ENCODE measurements at places on chromosomes 2 and 18.

DNA sequence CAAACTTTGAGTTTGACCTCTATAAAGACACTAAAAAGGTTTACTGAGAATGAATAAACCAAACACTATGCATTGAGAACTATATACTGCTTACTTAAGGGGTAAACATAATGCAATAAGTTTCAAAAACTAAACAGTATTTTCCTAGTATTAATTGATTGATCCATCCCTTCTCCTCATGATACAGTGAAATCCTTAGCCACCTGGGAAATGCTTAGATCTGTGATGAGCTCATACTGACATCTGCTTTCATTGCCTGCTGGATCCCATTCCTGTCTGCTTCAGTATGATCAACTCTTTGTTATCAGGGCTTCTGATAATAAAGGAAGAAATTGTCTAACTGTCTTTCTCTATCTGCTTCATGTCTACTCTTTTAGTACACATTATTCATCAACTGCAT lies 74.9 kb upstream of the UBE2E3 start:
- DNase-seq, result no peak

DNA sequence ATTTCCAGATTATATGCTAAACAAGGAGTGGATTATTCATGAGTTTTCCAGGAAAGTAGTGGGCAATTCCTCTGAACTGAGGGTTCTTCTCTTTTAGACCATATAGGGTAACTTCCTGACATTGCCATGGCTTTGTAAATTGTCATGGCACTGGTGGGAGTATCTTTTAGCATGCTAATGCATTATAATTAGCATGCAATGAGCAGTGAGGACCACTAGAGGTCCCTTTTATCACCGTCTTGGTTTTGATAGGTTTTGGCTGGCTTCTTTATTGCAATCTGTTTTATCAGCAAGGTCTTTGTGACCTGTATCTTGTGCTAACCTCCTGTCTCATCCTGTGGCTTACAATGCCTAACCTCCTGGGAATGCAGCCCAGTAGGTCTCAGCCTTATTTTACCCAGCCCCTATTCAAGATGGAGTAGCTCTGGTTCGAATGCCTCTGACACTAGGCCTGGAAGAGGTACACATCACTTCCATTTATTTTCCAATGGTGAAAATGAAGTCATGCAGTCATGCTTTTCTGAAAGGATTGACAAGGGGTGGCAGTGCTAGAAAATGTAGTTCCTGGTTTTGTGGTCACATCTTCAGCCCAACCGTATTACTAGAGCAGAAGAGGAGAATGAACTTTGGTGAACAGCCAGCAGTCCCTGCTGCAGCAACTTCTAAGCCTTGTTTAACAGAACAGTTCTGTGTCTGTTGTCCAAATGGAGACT lies 26.6 kb upstream of the ITGA4 start:
- DNase-seq, result peak; percentile 48

GRCh38 chr2:230267059-230267458 lies 41.5 kb downstream of the SP140 start:
- DNase-seq, result no peak

DNA sequence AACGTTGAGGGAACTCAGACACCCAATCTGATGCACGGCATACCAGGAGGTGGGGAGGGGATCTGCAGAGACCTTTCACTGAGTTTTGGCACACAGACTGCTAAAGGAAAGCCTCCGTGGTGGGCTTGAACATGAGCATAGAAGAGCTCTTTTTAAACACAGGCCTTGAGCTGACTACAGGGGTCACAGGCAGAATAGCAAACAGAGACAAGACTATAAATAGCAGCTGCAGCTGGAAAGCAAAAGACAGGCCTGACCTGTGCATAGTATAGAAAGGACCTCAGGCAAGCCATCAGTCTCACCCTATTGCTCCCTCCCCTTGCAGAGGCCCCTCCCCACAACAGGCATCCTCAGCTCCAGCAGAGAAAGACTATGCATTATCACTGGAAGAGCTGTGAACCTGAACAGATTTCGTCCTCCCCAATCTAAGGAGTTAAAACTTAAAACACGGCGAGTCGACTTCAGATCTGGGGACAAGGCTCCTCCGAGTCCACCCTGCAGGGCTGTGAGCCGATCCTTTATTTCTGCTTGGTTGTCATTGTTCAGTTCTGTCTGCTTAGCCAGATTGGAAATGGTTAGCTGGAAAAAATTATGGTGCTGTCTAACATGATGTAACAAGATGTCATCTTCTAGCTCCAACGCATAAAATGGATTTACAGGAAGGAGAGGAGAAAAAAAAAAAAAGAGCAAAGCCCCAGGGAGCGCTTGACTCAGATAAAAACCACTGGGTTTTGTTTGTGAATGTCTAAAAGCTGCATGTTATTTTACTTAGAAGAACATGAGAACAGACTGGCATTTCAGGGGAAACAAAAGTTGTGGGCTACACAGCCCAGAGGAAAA lies 25.2 kb upstream of the LCLAT1 start:
- peak; percentile 15 for DNase-seq

- DNase-seq, result no peak
These were observed 200.8 kb downstream of the TFCP2L1 start for GRCh38 chr2:121084130-121084680.

GRCh38 chr2:227612546-227613271 lies 1.9 kb downstream of the SCYGR3 start:
- DNase-seq, result no peak

DNA sequence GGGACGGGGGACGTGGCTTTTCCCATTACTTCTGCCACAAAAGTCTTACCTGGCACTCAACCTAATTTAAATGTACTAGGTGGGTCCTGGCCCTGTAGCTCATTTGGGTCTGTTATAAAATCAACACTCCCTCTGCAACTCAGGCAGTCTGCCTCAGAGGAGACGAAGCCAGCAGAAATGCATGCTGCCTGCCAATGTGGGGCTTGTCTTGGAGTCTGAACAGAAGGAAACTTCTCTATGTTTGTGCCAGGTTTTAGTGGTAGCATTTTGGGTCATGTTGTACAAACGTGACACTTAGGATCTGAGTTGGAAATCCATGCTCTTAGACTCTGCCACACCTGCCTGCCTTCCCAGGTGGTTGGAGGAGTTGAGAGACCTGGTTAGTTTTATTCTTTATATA lies 292.5 kb upstream of the FAM98A start:
- DNase-seq, result no peak

DNA sequence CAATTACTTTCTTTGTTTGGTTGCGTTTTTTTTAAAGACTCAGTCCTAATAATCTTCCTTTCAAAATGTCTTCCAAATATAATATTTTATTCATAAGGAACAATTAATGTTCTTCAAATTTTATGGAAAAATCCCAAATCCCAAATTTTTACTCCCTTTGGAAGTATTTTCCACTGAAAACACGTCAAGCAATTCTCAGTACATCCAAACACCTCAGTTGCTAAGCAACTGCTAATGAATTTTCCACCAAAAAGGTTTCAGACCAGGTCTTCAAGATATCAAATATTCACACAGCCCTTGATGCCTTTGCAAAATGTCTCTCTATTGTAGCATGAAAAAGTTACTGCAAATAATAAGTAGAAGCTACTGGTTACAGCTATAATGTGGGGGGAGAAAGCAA lies 140.1 kb downstream of the DSEL start:
- no peak for DNase-seq

DNA sequence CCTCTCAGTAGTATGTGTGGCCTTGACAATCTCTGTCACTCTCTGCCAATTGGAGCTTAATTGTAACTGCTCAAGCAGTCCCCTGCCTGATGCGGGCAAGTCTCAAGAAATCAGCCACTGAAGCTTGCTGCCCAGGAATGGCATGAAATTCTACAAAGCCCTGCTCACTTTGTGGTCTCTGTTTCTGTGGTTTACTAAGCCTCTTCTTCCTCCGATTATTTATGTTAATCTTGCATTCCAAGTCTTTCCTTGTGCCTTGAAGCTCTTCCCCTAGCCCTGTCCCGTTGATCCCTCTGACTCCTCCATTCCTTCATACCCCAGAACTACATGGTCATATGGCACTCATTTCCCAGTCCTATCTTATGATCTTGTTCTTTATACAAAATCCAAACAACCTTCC lies 489.3 kb upstream of the CHST9 start:
- DNase-seq, result no peak

GRCh38 chr2:32739664-32740063 lies 111.8 kb downstream of the TTC27 start:
- DNase-seq, result no peak

DNA sequence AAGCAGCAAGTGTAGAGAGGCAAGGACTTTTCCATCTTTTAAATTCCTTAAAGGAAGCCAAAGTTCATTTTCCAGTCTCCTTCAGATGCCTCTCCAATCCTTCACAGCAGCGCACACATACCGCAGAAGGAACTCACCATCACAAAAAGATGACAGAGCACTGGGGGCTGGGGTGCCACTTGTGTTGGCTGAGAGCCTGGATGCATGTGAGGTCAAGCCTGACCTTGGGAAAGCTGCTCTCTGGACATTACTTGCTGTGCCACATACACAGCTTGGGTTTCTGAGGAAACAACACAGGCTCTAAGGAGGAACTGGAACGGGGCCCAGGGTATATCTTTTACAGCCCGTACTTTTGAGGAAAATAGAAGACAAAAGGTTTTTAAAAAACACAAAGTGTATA lies 364.3 kb upstream of the MEX3C start:
- no peak for DNase-seq

DNA sequence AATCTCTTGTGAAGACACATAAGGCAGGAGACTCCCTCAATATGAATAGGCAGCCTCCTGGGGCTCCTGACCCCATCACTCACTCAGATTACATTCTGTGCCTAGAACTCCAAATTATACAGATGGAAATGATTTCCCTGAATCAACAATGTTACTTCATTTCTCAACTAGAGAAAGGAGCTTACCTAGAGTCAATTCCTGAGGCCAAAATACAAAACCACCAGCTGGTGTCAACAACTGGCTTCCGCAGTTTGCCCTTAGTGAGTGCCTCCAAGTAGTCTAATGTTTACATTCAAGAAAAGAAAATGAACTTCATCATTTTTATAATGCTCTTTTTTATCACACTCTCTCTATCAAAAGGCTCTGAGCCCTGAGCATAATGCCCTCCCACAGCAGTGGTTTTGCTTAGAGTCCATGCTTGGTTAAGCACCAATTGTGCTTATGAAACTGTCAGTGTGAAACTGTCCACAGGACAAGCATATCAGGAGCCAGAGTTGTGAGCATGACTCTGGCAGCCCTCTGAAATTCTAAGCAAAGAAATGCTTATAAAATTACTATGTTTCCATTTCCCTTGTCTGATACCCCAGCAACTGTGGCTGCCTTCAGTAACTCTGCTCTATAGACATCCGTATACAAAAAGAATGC lies 305.7 kb upstream of the PKDCC start:
- DNase-seq, result no peak

GRCh38 chr2:218003981-218004419 lies 1.2 kb upstream of the TNS1 start:
- no peak for DNase-seq

DNA sequence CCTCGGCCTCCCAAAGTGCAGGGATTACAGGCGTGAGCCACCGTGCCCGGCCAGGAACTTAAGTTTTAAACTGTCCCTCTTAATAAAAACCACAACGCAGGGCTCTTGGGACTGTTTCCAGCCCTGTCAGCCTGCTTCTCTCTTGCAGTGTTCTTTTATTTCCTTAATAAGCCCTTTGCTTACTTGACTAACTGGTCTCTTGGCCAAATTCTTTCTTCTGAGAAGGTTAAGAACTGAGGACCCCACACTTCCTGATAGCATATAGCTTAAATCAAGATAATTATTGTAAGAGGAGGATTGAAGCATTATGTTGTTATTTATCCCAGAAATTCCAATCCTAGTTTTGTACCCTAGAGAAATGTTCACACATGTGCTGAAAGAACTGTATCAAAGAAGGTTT lies 128.2 kb upstream of the UXS1 start:
- DNase-seq, result no peak

DNA sequence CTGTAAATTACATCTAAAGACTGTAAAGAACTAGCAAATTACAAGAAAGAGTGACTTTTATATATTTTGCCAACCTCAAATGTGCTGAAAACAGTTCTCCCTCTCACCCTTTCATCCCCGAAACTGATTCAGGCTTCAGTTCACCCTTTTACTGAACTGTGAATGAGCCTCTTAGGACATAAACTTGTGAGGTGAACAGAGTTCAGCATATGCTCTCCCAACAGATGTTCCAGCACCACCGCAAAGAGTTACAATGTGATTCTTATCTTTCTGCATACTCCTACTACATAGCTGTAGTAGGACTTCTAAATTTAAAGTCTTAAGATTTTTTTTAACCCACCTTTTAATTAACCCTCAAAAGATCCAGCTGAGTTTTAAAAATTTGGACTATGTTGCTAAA lies 1.2 kb upstream of the ZCCHC2 start:
- DNase-seq, result no peak

- DNase-seq, result no peak
These were observed 29.7 kb downstream of the CARF start for GRCh38 chr2:202941771-202942170.

- DNase-seq, result no peak
These were observed 47.5 kb upstream of the PXDN start for GRCh38 chr2:1791685-1792435.

GRCh38 chr2:17538844-17539554 lies 1.5 kb upstream of the VSNL1 start:
- DNase-seq, result no peak

DNA sequence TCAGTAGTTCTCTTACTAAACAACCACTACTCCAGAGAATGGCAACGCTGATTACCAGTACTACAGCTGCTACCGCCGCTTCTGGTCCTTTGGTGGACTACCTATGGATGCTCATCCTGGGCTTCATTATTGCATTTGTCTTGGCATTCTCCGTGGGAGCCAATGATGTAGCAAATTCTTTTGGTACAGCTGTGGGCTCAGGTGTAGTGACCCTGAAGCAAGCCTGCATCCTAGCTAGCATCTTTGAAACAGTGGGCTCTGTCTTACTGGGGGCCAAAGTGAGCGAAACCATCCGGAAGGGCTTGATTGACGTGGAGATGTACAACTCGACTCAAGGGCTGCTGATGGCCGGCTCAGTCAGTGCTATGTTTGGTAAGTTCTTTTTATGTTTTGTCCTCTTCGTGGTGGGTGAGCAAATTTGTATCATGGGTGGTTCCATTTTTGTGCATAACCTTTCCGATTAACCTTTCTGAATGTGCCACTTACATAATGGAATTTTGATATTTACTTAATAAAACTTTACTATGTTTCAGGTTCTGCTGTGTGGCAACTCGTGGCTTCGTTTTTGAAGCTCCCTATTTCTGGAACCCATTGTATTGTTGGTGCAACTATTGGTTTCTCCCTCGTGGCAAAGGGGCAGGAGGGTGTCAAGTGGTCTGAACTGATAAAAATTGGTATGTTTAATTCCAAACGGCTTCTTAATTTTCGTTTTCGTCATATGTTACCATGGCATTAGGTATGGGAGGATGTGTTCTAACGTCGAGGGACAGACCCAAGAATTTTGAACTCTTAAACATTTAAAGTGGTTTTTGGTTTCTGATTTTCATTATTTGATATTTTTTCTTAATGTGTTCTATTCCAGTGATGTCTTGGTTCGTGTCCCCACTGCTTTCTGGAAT lies 1.3 kb downstream of the SLC20A1 start:
- no peak for DNase-seq

GRCh38 chr18:47500930-47501329 lies 249.5 kb upstream of the SKOR2 start:
- no peak for DNase-seq

GRCh38 chr18:61057443-61057842 lies 275.8 kb upstream of the CDH20 start:
- no peak for DNase-seq
